Epithelial cell of umbilical artery (primary cell): ENCODE measurements at places on chromosomes 3 and 15. TPM values are rescaled to one million over a fixed set of nuclear protein-coding genes. Genes with fewer than 3 reads are reported as not detected.

PLA2G4F gene
- not detected in 2 replicates for total RNA-seq

PLA2G4E gene
- not detected in 2 replicates for total RNA-seq

TFDP2 gene
- total RNA-seq: 19.2 and 132 TPM in 2 replicates

PPP2R3A gene
- 7.1 and 8.8 TPM in 2 replicates for total RNA-seq

TNNC1 gene
- not detected in 2 replicates for total RNA-seq
